GM23338 (cell line): ENCODE measurements at places on chromosomes 6 and 20. TPM values are rescaled to one million over a fixed set of nuclear protein-coding genes. Genes with fewer than 3 reads are reported as not detected.

- no peak for DNase-seq
These were observed 90.7 kb upstream of the BEND6 start for GRCh38 chr6:56864171-56864616.

- peak; percentile 88 for DNase-seq
These were observed 1.5 kb downstream of the PABPC1L start for GRCh38 chr20:44911264-44911921.

- no peak for DNase-seq
These were observed 96.7 kb downstream of the BMP5 start for GRCh38 chr6:55778705-55779104.

- DNase-seq: no peak
These were observed 152.4 kb downstream of the COL9A1 start for GRCh38 chr6:70150521-70150920.

- no peak for DNase-seq
These were observed 9.5 kb downstream of the CYP39A1 start for GRCh38 chr6:46642928-46643751.

- DNase-seq: peak; percentile 31
These were observed 45.8 kb upstream of the SYNDIG1 start for GRCh38 chr20:24423390-24424313.

Gene MCHR2
- total RNA-seq: not detected in 2 replicates

- no peak for DNase-seq
These were observed 77.9 kb upstream of the MYL9 start for GRCh38 chr20:36463212-36464061.

DNA sequence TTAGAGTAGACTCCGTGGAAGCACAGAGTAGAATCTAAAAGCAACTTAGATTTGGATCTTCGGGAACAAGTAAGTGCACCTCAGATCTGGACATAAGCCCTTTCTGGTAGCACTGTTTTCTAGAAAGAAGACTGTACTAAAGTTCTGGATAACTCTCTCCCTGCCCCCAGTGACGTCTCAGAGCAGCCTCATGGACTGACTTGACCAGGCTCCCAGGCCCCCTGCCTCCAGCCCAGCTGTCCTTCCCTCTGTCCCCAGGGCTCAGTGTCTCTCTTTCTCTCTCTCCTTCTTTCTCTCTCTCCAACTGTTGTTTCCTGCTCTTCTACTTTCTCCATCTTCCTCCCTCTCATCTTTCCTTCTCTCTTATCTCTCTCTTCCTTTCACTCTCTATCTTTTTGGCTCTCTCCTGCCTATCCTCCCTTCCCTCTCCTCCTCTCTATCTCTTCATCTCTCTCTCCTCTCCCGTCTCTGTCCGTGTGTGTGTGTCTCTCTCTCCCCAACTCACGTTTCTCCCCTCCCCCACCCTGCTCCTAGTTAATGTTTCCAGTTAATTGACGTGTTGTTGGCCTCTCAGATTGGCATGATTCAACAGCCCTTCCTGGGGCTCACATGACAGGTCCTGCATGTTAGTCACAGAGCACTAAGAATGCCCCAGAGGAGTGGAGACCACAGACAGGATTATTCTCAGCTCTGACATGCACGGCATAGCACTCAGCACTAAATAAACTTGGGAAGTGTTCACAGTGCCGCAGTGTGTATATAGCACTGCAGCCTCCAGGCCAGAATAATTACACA is 180.4 kb upstream of the FOXQ1 start:
- no peak for DNase-seq

GRCh38 chr20:3406481-3407039 is 909 bp downstream of the DNAAF9 start:
- peak; percentile 67 for DNase-seq

DNA sequence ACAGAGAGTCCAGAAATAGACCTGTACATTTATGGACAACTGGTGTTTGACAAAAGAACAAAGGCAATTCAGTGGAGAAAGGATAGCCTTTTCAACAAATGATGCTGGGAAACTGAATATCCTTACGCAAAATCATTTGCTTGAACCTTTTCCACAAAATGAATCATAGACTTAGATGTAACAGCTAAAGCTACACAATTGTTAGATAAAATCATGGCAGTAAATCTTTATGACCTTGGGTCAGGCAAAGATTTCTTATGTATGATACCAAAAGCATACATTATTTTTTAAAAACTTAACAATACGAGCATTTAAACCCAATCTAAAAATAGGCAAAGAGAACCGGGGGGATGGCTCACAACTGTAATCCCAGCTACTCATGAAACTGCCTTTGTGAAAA is 73.5 kb upstream of the DST start:
- DNase-seq: no peak
